ENCODE measurements at places on chromosomes 5 and 9.

- no peak for DNase-seq
These were observed 294.1 kb upstream of the TNC start for GRCh38 chr9:115411993-115412452.

DNA sequence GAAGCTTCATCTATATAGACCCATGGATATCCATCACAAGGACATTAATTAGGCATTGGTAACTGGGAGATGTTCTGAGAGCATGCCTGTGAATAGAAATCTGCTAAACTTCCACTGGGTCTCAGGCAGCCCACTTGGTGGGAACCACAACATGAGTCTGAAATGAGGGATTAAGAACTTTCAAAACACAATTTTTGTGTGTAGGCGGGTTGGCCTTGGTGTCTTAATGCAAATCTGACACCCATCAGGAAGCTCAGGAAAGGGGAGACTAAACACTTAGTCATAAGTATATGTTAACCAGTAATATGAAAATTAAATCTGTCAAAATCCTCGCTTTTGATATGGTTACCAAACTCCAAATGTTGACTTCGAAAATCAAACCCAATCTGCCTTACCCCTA lies 113.2 kb downstream of the FANCC start:
- DNase-seq, result no peak

DNA sequence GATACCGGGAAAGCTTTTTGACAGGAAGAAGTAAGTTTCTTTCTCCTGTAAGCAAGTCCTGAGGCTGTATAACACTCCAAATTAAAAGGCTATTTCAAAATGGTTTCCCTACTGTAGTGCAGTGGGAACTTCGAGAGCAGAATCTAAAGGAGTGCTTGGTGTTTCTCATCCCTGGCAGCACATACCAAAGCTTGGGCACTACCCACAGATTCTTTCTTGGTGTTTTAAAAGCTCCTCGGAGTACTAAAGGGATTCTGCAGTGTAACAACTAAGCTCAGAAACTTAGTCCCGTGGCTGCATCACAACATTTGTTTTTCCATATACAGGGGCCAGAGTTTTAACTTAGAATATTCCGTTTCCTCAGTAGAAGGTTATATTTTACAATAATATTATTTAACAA lies 5.6 kb upstream of the APC start:
- no peak for DNase-seq

GRCh38 chr5:99141534-99142128 lies 212.8 kb upstream of the CHD1 start:
- no peak for DNase-seq

DNA sequence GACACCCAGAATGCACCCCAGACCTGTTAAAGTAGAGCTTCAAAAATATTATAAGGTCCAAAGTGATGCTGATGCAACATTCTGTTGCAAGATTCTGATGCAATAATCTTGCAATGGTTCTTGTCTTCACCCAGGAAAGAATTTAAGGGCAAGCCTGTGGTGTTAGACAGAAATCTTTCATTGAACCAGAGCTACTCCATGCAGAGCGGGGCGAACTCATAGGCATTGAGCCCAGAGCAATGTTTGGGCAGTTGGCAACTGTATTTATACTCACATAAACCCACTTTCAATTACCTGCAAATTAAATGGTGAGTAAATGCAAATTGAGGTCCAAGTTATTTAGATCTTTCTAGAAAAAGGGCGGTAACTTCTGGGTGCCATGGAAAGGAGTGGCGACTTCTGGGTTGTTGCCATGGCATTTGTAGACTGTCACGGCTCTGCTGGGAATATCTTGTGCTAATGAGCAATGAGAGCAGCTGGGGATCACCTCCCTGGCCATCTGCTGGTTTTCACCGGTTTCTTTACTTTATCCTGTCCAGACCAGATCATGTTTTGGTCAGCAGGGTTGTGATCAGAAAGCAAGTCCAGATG lies 163.4 kb downstream of the ICE1 start:
- no peak for DNase-seq

DNA sequence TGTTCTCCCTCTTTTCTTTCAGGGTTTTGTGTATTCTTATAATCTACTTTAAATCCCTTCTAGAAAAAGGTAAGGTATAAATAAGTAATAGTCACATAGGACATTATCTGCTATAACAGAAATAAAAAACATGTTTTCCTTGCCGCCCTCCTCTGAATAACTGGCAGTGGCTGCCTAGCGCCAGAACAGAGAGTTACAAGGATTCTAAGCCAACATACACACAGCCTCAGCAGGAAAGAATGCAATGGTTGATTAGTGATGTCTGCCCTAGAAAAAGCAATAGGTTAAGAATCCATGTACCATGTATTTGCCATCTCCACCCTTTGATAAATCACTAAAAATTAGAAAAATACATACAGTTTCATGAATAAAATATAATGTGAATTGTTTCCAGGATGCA lies 4.9 kb downstream of the MED27 start:
- no peak for DNase-seq

GRCh38 chr9:92140074-92140753 lies 25.0 kb upstream of the SPTLC1 start:
- DNase-seq, result peak; percentile 28

GRCh38 chr9:4299005-4299795 lies 668 bp downstream of the GLIS3 start:
- no peak for DNase-seq

DNA sequence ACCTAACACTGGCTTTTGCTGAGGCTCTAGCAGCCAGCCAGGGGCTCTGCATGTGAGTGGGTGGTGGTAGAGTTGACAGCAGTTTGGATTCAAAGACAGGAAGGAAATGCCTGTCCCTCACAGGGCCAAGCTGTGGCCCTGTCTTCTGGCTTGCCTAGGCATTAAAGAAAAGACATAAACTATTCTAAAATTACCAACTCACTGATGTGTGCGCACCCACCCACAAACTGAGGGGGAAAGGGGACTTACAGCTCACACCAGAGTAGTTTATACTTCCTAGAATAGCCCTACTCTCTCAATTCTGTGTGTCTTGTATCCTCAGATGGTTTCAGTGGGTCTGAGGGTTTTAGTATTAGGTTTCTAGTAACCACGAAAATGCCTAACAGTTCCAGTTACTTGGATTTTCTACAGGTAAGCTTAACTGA lies 18.3 kb upstream of the IL13 start:
- no peak for DNase-seq

- no peak for DNase-seq
These were observed 292.2 kb downstream of the ARHGAP26 start for GRCh38 chr5:143062379-143062778.

All from stimulated activated CD8-positive, alpha-beta memory T cell treated with anti-CD3 and anti-CD28 coated beads, Interleukin-7, amount 100 ng/mL, for 1 hour (primary cell).